ENCODE measurements at places on chromosomes 4 and X.

- DNase-seq: no peak
Measured at GRCh38 chr4:73912191-73912590, 43.0 kb downstream of the CXCL1 start.

- DNase-seq: no peak
Measured at GRCh38 chr4:132227151-132227856, 921.8 kb upstream of the PCDH10 start.

DNA sequence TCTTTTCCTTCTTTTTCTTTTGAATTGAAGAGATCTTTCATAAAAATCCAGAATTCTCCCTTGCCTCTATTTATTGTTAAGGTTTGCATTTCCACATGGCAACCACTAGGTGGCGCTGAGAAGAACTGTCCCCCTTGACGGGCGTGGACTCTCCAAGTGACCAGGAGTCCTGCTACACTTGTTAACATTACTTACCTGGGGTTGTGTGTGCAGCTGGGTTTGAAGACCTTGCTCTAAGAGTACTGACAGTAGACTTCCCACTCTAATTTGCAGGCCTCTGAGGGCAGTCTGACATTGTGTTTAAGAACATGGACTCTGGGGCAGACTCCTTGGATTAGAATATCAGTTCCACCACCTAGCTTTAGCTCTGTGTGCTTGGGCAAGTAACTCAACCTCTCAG is 52.8 kb downstream of the GPRIN3 start:
- DNase-seq: no peak

DNA sequence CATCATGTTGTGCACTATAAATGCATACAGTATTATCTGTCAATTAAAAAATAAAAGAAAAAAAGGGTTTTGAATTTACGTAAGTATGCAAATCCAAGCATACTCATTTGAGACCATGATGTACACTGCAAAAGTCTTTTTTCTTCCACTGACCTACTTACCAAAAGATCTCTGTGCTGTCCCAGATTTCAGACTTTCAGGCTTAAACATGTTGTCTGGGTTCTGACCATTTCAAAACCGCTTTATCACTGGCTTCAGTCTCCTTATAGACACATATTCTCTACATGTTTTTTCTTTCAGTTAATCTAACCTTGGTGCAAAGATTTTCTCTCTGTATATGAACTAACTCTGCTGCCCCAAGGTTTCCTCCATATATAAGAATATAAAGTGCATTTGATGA is 58.6 kb upstream of the CXCL8 start:
- DNase-seq: no peak
